ENCODE measurements at places on chromosomes 6 and 20.

GRCh38 chr6:168756009-168756634, 315.1 kb downstream of the SMOC2 start:
- no peak for DNase-seq

DNA sequence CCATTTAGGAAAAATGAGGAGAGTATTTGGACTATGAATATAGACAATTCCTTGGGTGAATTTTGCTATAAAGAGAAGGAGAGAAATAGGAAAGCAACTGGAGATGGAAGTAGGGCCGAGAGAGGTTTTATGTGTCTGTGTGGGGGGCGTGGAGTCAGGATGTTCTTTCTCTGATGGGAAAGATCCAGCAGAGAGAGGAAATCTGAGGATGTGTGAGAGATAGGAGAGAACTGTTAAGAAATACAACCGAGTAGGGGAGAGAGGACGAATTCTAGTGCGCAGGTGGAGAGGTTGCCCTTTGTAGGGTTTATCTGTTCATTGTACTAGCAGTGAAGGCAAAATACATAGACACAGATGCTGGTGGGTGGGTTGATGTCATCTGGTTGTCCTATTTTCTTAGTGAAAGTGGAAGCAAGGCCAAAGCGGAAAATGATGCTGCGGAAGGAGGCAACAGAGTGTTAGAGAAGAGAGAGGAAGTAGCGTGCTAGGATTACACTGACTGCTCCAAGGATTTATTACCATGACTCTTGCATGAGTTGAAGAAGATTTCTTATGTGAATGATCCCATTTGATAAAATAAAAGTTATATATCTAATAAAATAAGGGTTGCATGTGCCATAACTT, 57.7 kb downstream of the CLVS2 start:
- DNase-seq = no peak

GRCh38 chr20:49633643-49634042, 65.7 kb upstream of the PTGIS start:
- DNase-seq = no peak

DNA sequence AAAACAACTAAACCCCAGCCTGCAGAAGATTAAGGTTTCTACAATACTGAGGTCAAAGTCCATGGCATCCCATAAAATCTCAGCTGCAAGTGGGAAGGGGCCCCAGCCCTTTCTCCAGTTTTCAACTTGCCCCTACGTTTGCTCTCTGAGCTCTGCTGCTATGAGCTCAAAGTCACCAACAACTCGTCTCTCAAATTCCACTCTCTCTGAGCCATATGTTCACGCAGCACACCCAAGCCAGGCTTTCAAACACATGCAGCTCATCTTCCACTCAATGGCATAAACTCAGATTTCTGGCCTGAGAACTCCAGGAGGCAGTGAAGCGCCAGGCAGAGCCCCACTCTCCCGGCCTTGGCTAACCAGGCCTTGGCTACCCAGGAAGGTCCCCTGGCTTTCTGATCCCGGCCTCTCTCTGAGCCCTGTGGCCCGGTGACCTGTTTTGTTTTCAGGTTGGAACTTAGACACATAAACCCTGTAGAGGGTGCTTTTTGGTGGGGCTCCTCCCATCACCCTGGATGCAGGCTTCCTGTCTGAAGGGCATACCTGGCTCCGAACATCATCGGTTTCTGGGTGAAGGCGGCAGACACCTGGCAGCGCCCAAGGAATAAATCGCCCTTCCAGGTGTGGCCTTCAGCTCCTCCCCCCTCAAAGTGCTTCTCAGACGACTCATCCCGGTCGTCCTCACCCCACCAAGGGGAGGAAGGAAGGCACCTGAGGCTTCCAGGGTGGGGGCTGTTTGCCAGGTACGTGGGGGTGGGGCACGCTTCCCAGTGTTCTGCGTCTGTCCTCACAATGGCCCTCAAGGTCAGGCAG, 12.4 kb downstream of the SLC22A23 start:
- no peak for DNase-seq

- no peak for DNase-seq
Observed at GRCh38 chr20:14792915-14793314, 455.5 kb upstream of the FLRT3 start.

DNA sequence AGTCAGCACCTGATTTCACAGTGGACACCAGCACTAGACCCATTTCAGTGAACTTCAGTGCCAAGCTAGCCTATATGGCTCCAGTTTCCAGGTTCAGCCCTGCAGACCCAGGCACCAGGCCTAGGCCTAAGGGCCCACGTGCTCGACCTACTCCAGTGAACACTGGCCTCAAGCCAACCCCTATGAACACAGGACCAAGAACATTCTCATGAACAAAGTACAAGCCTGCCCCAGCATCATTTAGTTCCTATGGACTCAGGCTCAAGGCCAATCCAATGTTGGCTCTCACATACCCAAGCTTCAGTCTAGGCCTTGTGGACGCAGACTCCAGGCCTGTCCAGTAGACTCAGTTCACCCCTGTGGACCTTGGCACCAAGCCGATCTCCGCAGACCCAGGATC, 385.5 kb downstream of the DHX35 start:
- no peak for DNase-seq

DNA sequence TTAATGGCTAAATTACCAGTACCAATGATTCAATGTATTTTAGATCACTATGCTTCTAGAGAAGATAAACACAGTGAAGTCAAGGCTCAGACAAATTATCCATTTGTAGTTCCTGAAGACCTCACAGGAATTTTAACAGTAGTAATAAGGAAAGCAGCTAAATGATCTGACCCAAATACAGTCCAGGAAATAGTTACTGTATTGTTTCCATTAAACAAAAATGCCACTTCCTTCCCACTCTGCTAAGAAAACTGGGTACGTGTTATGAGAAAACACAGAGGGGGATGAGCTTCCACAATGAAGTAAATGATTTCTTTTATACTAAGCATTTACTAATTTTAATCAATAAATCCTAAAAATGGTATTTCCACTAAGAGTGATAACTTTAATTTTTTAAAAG, 127.9 kb downstream of the CDK19 start:
- no peak for DNase-seq

- no peak for DNase-seq
Observed at GRCh38 chr6:119285908-119286625, 63.5 kb downstream of the MAN1A1 start.

DNA sequence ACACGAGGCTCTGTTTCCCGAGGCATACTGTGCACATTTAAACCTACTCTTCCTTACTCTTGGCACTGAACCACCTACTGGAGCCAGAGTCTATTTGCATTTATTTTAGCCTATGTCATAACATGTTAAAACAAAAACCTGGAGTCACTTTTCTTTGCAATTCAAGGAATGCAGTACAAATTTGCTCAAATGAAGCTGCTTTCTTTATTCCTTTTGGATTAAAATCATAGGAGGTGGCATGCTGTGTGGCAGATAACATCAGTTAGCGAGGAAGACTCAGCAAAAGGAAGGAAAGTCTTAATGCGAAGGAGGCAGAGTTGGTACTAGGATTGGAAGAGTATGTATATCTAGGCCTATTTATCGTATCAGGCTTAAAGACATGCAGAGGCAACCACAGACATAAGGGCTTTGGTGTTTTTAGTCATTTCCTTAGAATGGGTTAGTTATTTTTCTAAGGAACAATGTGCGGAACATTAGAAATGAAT, 92.9 kb downstream of the SAMD3 start:
- DNase-seq = no peak

DNA sequence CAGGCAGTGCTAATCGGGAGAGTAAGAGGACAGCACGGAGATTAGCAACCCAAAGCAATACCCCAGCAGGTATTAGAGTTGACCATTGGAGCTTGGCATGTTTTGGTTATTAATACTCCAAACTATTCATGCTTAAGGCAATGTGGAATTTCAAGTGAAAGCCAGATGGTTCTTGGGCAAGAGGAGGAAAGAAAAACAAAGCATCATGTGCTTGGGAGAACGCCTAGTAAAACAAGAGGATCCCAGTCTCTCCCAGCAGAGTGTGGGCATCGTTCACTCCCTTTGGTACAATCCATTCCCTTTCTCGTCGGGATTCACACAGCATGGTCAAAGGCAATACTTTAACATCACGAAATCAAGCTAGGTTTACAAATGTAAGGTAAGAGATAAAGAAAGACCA, 349.8 kb downstream of the PRKN start:
- no peak for DNase-seq

DNA sequence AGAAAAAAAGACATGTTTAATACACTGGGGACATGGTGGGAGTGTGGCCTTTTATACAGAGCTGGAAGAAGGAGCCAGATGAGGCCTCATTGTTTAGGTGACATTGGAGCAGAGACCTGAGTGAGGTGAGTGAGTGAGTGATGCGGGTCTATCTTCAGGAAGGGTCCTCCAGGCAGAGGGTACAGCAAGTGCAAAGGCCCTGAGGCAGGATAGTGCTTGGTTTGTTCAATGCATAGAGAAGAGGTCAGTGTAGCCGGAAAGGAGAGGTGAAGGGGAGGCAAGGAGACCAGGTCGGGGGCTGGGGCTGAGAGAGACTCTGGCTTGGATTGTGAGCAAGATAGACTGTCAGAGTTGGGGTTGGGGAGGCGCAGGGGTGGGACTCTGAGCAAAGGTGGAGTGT, 23.6 kb downstream of the KCNG1 start:
- no peak for DNase-seq

DNA sequence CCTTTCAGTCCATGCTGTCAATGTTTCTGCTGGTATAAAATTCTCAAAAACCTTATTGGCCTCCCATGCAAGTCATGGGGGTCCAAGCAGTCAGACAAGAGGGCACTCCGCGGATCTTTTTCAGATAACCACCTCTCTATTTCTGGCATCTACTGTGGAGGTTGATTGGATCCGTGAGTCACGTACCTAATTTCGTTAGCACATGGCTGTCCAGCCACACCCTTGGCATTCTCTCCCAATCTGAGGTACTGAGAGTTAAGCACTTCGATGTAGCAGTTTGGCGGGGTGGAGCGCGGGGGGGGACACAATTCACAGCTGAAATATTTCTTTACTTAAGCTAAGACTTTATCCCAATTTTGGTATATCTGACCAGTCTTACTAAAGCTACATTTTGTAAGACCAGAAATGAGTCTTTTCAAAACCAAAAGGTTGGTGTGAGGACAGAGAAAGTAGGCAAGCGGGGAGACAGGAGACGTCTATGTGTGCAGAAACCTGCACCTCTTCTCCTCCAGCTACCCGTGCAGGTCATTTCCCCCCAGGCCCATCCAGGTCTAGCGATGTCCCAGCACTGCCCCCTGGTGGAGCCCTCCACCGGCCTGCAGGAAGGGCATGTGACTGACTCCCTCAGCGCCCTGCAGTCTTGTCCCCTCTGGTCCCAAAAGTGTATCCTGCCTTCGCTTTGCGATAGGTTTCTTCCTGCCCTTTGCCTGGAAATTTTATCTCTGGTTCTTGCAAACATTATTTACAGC, 113.1 kb downstream of the ADAT2 start:
- DNase-seq = no peak

- DNase-seq = no peak
Observed at GRCh38 chr6:22313796-22314195, 17.0 kb upstream of the PRL start.

DNA sequence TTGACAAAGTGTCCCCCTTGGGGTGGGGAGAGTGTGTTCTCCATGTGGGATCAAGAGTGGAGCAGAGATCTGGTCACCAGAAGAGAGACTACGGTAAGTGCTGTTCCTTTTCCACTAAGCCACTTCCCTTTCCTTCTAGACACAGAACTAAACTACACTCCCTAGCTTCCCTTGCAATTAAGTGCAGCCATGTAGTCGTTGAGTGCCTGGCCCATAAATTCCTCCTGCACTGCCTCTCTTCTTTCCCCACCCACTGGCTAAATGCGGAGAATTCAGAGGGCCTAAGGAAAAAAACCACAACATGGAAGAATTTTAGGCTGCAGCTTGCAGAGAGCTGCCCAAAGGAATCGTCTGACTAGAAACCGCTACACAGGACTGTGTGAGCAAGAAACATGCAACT, 1.5 kb downstream of the WDR27 start:
- DNase-seq = no peak

GRCh38 chr6:116434056-116434725, 27.0 kb upstream of the CALHM6 start:
- DNase-seq = no peak

GRCh38 chr6:167676000-167676665, 150.6 kb upstream of the AFDN start:
- DNase-seq = no peak

DNA sequence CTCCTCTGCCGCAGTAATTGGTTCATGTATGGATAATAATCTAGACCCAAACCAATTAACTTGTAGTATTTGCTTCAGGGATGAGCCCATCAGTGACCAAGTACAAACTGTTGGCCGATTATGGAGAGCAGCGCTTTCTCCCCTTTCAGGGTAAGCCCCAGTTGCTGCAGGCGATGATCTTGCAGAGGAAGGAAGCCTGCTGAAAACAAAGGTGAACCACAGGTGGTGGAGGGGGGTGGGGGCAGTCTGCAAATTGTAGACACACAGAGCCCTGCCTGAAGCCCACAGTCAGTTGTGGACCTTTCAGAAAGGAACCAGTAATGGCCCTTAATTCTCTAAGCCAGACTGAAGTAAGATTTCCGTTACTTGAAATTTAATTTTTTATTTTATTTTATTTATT, 167.9 kb upstream of the JARID2 start:
- DNase-seq = no peak

DNA sequence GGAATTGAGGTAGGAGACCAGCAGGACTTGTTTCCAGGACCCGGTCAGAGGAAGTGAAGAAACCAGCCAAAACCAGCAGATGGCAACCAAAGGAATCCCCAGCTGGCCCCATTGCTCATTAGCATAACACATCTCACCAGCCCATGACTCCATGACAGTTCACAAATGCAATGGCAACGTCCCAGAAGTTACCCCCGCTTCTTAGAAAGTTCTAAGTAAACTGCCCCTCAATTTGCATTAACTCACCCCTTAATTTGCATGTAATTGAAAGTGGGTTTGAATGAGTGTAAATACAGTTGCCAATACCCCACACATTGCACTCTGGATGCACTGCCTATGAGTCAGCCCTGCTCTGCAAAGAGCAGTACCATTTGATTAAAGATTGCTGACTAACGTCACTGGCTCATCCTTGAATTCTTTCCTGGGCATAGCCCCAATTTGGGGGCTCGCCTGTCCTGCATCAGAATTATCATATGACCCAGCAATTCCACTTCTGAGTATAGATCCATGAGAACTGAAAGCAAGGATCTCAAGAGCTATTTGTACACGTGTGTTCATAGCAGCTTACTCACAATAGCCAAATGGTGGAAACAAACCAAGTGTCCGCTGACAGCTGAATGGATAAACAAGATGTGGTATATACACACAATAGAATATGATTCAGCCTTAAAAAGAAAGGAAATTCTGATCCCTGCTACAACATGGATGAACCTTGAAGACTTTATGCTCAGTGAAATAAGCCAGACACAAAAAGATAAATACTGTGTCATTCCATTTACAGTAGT, 36.4 kb downstream of the MYLK4 start:
- DNase-seq = no peak

- no peak for DNase-seq
Observed at GRCh38 chr6:80541181-80541580, 434.7 kb downstream of the BCKDHB start.

DNA sequence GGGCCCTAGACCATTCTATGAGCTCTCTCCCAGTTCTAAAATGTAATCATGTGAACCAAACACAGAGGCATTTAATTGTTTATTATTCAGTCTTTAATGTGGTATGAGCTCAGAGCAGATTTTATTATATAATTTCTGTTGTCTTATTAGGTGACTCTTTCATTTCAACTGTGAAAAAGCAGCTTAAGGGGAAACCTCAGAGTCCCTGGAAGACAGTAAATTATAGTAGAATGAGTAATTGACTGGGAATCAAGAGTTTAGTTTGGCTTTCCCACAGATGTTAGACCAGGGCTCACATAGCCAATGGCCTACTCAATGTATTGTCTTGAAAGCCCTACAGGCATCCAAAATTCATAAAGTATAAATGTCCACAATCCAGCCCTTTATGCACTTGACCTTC, 390.4 kb upstream of the SLC35B3 start:
- DNase-seq = no peak
